ENCODE measurements at places on chromosomes 7 and 10.

- no peak for DNase-seq
Measured at GRCh38 chr10:70374775-70375614, 7.4 kb downstream of the LRRC20 start.

GRCh38 chr10:61078542-61079275 lies 134.7 kb upstream of the RHOBTB1 start:
- DNase-seq = no peak

DNA sequence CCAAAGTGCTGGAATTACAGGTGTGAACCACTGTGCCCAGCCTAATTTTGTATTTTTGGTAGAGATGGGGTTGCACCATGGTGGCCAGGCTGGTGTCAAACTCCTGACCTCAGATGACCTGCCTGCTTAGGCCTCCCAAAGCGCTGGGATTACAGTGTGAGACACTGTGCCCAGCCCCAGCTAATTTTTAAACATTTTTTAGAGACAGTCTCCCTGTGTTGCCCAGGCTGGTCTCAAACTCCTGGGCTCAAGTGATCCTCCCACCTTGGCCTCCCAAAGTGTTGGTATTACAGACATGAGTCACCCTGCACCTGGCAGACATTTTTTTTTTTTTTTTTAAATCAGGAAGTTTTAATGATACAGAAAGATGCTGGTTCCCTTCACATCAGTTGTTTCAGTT lies 15.5 kb downstream of the DENND10 start:
- no peak for DNase-seq

DNA sequence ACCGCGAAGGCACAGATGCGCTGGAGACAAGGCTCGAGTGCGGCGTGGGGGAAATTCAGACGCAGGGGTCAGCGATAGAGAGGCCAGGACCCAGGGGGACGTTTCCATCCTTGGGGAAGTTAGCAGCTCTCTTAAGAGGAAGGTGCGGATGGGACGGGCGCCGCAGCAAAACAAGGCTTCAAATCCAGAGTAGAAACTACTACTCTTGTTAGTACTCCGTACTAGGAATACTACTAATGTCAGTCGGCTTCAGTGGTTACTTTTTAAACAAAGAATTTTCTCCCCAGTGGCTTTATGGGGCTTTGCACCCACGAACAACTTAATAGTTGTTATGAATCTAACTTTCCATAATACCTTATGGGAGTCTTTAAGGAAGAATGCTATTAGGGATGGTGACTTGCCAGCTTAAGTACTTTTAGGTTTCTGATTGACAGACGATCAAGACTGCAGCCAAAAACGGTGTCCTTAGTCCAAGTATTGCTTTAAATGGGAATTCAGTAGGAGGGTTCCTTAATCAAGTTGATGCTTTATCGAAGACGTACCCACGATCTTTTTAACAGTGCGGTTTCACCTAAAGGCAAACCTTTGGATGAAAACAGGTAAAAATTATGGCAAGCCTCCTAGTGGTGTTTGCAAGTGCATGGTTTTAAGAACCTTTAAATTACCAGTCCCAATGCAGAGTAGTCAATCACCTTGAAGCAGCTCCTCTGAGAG lies 812 bp upstream of the IDE start:
- DNase-seq = peak; percentile 83

DNA sequence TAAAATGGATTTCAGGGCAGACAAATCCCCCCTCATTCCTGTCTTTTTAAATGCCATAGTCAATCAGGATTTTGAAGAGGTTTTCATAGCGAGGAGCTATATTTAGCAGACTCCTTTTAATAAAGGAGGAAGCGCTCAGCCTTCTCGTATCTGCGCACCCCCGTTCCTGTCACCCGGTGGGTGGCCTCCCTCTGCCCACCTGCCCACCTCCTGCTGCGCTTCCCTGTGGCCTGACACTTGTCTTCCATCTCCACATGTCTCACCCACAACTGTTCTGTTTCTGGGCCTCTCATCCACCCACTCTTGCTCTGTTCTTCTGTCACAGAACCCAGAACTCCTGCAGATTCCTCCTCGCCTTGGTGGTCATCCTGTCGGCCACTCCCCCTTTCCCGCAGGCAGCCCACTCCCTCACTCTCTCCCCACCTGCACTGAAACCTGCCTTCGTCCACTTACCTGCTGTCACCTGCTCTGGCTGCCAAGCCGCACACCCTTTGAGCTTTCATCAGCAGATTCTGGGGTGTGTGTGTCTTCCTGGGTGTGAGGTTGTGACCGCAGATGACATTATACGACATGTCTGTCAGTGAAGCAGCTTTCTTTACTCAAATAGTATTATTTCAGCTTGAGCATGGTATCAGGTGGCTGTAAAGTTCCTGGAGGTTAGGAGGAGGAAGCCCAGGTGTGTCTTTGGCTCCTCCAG lies 163.5 kb upstream of the AGK start:
- no peak for DNase-seq

DNA sequence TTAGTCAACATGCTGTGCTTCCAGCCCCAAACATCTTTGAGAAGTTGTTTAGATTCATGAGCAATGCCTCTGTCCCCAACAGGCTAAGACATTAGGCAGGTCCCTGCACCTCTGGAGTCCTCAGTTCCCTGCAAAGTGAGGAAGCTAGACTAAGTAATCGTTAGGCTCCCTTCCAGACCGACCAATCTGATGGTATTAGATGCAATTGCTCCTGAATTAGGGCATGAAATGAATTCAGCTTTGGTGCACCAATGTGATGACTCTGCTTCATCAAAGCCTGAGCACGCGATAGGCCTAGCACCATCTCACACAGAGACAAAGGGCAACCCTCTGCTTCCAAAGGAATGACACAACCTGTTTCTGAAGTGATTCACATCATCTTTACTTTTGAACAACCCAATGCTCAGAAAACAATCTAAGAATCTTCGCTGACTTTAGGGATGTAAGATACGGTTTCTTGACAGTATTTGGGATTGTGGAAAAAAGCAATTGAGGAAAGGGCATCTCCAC lies 723 bp upstream of the TES start:
- no peak for DNase-seq

GRCh38 chr7:134602881-134603451 lies 43.7 kb upstream of the BPGM start:
- DNase-seq = peak; percentile 9

- DNase-seq = no peak
Measured at GRCh38 chr7:2000153-2000687, 232.5 kb downstream of the MAD1L1 start.

GRCh38 chr10:3806603-3807002 lies 21.6 kb upstream of the KLF6 start:
- DNase-seq = no peak

GRCh38 chr10:8691498-8692017 lies 637.1 kb downstream of the GATA3 start:
- DNase-seq = no peak

- no peak for DNase-seq
Measured at GRCh38 chr10:76353237-76353851, 921.9 kb downstream of the LRMDA start.

DNA sequence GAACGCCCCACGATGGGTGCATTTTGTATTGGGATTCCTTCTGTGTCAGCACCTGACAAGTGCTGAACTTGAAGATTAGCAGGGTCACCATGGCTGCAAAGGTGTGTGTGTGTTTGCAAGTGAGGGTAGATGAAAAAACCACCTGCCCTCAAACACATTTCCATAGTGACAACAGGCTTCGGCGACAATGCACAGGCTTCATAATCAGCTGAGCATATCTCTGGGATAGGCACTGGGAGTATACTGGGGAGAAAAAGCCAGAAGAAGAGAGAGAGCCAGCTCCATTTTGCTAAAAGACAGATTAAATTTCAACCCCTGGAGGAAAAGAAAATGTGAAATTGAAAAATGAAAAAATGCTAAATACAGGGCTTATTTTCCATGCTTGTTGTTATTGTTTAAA lies 656.1 kb downstream of the INHBA start:
- DNase-seq = no peak

- no peak for DNase-seq
Measured at GRCh38 chr10:70619271-70620019, 16.9 kb upstream of the PRF1 start.

GRCh38 chr10:86668297-86669165 lies at the start of gene LDB3:
Gene LDB3 (plus strand): TSS chr10:86668511. CDS start chr10:86668692, 181 bp downstream.
- no peak for DNase-seq

DNA sequence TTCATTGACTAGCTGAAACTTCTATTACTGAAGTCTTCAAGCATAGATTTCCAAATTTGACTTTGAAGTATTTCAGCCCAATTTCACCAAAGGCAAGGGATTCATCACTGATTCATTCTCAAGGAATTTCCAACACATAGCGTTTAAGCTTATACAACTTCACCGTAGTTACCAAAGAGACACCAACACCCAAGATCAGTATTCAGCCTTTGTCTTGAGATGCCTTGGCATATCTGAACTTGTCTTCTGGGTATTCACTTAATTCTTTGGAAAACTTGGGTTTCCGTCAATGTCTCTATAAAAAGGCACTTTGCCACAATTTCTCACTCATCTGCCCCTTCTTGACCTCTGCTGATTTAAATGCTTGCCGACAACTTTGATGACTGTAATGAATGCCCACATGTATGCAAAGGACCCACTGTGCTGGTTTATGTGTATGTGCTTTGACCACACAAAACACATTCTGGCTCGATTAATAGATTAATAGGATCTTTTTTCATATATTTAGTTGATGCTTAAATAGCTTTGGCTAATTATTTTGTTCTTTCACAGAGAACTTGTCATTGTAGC lies 49.6 kb downstream of the TES start:
- DNase-seq = no peak

GRCh38 chr10:5502571-5503476 lies 3.5 kb upstream of the CALML5 start:
- DNase-seq = no peak

GRCh38 chr7:5694221-5694754 lies 87.2 kb downstream of the RNF216 start:
- DNase-seq = no peak

GRCh38 chr7:47783456-47784223 lies 164.6 kb downstream of the PKD1L1 start:
- no peak for DNase-seq

DNA sequence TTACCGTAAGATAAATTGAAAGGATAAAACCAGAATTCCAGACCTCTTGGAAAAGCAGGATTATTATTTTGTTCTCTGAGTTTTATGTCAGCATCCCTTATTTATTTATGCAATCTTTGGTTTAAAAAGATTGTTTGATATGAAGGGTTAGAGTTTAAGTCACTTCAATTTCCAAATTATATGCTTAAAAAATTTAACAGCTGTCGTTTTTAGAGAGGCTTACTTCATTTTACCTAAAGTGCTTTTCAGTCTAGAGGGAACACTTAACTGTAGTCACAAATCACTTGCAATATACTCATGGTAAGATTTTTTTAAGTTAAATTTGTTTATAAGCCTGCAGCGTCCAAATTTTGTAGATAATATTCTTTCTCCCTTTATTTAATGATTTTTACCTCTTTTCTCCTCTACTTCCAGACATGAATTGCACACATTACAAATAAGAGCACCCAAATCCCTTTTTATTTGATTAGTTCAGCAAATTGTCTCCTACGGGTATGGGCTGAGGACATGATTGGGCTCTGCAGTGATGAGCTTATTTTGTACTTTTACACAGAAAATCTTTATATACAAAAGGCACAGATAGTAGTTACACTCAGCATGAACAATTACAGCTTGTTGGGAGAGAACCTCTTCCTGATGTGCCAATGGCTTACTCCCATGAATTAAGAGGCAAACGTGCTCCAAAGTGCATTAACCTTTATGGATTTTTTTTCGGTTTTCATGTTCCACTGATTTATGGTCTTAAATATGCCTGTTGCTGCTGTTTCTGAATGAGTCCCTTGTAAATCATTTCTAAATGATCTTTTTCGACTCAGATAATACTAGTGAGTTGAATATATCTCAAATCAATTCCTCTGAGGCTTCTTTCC lies 319.3 kb upstream of the LRGUK start:
- no peak for DNase-seq

GRCh38 chr10:76514869-76515268 lies 1083.4 kb downstream of the LRMDA start:
- no peak for DNase-seq

- DNase-seq = peak; percentile 78
Measured at GRCh38 chr10:89637113-89637512, 7.9 kb downstream of the PANK1 start.

DNA sequence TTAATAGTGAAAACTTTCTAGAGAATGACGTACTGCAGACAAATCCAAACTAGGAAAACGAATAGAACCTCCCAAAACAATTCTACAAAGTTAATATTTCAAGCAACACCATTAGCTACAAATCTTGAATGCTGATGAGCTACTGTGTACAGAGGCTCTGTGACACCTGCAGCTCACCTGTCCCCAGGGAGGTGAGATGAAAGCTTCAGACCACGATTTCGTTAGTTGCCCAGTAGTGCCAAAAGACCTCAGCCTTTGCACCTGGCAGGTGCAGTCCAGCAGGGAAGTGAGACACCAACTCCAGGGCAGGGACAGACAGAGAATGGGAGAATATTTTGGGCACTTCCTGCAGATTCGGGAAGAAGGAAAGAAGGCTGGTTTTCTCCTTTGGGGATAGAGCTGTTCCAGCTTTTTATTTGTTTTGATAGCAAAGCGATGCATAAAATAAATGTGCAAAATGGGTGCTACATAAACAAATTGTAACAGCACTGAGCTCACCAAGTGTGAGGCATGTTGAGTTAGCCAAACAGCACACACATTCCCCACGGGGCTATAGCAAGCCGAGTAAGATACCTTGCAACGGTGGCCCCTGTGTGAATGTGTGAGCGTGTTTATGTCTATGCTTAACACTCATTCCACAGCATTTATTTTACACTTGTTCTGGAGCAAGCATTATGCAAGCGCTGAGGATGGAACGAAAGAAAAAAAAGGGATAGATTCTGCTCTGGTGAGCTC lies 1024.8 kb upstream of the AUTS2 start:
- no peak for DNase-seq

DNA sequence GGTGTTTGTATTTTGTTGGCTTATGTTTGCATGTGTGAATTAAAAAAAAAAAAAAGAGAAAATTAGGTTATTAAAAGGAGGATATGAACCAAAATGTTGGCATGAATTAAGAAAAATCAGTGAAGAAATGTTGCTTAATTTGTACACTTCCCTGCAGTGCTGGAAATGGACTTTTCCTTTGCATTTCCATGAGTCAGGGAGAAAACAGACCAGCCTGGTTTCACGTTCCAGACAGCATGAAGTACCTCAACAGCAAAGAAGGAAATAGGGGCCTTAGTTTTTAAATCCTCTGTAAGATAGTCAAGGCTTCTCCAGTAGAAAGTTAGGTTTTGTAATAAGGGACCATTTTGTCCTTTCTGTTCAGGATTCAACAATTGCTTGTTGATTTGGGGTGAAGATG lies 159.7 kb downstream of the CELF2 start:
- no peak for DNase-seq

DNA sequence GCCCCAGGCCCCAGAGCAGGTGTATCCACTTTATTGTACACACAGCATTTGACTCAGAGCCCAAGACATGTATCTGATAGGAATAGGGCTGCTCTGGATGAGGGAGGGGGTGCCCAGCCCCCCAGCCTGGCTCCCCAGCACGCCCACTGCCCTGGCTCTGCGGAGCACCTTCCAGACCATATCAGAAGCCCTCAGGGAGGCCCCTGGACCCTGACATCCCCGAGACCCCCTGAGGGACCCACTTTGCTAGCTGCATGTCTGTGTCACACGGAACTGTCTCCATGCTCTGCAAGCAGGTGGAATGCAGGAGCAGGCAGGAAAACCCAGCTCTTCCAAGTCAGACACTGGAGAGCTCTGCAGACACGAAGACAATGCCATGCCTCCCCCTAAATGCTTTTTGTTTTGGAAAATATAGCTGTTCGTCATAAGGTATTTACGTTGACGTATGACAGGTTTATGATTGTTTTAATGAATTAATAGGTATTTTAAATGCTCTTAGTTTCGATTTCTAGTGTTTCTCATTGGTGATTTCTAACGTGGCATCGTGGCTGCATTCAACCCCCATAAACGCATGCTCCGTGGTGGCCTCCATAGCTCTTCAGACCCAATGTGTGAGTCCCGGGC lies 92.8 kb upstream of the INSIG1 start:
- DNase-seq = no peak
